Right atrium auricular region (tissue), 2 donors: ENCODE measurements at places on chromosomes 6 and 20. TPM values are rescaled to one million over a fixed set of nuclear protein-coding genes. Genes with fewer than 3 reads are reported as not detected.

ARMH2 gene
- total RNA-seq, result not detected

DNA sequence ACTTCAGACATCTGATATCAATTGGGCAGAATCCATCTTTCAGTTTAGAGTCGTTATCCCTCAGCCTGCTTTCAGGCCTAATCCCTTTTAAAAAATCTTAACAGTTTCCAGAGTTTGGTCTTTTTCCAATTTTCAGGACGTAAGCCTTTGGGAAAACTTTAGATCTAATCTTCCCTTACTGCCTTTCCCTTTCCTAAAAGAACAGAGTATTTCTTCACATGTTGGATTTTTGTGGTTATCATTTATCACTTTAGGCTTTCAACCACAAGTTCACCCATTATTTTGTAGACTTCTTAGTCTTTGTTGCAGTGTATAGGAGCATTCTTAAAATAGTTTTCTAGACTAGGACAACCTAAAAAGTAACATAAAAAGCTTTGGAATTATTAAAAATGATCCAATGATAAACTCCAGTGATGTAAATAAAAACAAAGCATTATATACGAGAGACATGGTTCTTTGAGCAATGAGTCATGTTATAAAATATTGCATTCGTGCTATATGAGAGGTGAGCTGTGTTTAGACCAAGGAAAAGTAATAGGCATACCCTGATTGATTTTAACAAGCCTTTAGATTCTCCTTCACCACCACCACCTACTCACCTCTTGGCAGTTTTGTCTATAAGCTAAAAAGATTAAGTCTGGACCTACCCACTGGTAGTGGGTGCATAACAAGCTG is 90.4 kb upstream of the MCHR2 start:
- DNase-seq, result no peak

PSMB9 gene
- total RNA-seq, result 10.9 TPM

TRIM38 gene
- 5.2 TPM for total RNA-seq

GRCh38 chr6:30824698-30825097 is 59.6 kb upstream of the DDR1 start:
- no peak for DNase-seq

LAMA4 gene
- 47.1 TPM for total RNA-seq

DNA sequence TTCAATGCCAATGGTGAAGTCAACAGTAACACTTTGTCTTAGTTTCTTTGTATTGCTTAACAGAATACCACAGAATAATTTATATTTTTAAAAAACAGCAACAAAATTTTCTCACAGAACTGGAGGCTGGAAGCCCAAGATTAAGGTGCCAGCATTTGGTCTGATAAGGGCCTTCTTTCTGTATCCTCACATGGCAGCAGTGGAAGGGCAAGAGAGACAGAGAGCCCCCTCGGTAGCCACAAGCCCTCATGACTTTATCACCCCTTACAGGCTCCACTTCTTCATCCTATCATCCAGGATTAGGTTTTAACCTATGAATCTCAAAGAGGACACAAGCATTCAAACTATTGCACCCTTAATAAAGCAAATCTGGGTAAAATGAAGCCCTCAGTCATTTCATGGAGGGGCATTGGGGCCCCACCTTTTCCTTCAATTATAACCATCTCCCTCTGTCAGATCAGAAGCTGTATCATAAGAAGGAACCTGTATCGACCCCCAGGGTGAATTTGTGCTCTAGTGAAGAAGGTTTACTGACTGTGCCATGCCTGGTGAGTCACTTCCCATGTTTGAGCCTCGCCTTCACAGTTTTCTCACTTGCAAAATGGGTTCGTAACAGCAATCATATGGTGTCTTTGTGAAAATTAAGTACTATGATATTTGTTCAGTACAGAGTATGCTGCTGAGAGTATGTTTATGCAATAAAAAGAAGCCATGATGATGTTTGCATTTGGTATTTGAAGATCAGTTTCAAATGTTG is 178.2 kb downstream of the LRFN2 start:
- DNase-seq, result no peak

ANGPT4 gene
- total RNA-seq, result not detected

PLEKHG1 gene
- total RNA-seq, result 10.6 TPM

CST5 gene
- total RNA-seq, result not detected

GRCh38 chr6:46368169-46368536 is 123.1 kb downstream of the RCAN2 start:
- no peak for DNase-seq

HLA-DPA1 gene
- 13.1 TPM for total RNA-seq

GRCh38 chr6:165717732-165718465 is 54.9 kb upstream of the PDE10A start:
- DNase-seq, result no peak

OPN5 gene
- total RNA-seq, result not detected

DNA sequence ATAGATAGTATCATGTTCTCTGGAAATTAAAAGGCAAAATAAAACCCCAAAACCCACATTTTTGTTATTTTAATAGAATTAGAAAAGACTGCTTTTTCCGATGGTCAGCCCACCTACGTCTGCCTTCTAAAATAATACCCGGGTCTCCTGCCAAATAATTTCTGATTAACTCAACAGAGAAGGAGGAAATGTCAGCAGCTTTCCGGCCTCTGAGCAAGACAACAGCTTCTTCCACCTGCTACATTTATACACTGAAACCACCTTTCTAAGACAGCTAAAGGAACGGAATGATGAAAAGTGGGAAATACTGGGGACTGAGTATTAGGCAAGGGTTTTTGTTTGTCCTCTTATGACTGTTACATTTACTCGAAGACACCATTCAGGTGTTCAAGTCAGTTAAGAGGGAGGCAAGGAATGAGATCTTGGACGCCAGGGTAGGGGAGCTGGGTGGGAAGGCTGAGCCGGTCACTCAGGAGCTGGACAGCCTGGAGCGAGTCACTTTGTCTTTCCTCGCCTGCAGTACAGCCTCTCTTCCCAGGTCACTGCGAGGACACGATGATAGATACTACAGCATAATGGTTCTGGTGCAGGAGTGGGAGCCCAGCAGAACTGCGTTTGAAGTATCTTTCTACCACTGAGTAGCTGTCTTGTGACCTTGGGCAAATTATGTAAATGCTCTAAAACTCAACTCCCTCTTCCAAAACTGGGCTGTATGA is 96.3 kb upstream of the QKI start:
- peak; percentile 55 for DNase-seq

DNA sequence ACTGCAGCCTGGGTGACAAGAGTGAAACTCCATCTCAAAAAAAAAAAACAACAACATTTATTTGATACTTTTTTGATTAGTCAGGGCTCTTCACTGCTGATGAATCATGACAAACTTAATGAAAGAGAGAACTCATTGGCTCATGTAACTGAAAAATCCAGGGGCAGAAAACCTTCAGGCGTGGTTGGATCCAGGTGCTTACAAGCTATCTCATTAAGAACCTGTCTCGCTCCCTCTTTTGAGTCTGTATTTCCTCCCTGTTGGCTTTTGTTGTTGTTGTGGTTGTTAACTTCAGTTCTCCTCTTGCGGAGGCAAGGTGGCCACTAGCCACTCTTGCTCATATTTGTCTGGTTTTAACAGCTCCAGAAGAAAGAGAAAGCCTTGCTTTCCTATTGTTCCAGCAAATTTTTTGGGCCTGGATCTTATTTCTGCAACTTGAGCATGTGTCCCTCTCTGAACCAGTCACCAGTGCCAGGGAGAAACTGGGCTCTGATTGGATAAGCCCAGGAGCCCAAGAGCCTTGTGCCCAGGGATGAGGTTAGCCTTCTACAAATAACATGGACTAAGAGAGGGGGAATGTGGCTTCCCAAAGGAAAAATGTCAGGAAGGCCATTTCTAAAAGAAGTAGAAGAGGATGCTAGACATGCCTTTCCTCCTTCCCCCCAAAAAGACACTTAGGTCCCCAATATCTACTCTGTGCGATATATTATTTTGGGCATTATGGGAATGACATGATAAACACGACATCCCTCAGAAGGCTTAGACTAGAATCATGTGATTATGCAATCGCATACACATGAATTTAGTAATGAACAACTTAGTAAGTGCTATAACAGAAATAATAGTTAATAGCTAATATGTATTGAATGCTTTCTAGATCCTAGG is 64.5 kb downstream of the PHACTR2 start:
- DNase-seq, result no peak

DNA sequence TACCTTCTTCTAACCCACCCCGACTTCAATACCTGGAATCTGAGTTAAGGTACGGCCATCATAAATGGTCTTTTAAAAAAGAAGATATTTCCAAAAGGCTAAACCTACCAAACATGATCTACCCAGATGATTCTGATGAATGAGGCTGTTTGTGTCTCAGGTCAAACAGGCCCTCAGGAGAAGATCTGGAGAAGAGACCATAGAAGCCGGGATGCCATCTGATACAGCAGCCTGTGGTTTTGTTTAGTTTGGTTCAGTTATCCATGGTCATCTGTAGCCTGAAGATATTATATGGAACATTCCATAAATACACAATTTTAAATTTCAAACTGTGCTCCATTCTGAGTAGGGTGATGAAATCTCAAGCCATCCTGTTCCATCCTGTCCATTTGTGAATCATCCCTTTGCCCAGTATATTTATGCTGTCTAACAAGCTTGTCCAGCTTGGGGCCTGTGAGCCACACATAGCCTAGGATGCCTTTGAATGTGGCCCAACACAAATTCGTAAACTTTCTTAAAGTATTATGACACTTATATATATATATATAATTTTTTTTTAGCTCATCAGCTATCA is 4.0 kb upstream of the CAP2 start:
- DNase-seq, result no peak

- DNase-seq, result no peak
These were observed 177.7 kb downstream of the SMOC2 start for GRCh38 chr6:168618546-168619315.

DNA sequence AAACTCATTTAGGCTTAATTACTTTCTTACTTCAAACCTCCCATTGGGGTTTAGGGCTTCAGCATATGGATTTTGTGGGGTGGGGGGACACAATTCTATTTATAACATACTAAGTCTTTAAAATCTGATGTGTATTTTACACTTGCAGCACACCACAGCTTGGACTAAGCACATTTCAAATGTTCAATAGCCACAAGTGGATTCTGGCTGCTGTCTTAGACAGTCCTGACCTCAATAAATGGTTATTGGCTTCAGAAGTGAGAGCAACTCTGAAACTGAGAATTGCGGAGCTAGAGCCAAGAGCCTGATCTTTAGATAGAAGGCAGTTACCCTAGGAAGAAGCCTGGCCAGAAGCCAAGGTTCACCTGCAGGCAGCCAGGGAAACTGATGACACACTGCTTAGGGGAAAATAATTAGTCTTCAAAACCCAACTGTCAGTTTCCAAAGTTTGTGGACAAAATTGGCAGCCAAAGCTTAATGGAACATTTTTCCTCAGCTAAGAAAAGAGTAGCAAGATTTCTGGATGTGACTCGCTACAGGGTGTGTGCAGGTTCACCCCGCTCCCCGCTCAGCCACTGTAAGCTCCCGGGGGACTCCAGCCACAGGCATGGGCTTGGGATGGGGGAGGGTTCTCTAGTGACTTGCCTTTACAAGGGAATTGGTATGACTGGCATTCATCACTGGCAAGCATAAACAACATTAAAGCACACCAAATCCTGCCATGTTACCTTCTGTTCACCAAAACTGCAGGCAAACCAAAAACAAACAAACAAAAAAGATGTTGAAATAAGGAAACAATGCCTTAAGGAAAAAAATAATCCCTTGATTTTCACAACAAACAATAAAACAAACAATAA is 219.8 kb downstream of the TFAP2A start:
- DNase-seq, result no peak

DNA sequence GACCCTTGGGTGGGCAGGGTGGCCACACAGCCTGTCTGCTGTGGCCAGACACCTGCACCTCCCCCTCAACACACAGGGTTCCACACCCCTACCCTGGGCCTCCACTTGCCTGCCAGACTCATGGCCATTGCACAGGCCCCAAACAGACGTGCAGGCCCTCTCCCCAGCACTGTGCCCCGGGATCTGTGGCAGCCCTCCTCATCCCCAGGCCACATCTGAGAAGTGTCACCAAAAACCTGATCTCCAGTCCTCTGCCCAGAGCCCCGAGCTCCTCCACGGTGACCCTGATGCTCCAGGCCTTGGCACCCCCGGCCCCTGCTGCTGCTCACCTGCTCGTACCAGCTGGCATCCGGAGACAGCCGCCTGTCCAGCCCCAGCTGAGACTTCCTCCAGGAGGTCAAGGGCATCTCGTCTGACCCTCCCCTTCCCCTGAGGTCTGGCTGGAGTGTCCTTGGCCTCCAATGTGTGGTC is 160.1 kb downstream of the DLL1 start:
- no peak for DNase-seq

- DNase-seq, result no peak
These were observed 5.9 kb upstream of the TUBB2B start for GRCh38 chr6:3233321-3233720.

PSORS1C1 gene
- 0.33 TPM for total RNA-seq

DNA sequence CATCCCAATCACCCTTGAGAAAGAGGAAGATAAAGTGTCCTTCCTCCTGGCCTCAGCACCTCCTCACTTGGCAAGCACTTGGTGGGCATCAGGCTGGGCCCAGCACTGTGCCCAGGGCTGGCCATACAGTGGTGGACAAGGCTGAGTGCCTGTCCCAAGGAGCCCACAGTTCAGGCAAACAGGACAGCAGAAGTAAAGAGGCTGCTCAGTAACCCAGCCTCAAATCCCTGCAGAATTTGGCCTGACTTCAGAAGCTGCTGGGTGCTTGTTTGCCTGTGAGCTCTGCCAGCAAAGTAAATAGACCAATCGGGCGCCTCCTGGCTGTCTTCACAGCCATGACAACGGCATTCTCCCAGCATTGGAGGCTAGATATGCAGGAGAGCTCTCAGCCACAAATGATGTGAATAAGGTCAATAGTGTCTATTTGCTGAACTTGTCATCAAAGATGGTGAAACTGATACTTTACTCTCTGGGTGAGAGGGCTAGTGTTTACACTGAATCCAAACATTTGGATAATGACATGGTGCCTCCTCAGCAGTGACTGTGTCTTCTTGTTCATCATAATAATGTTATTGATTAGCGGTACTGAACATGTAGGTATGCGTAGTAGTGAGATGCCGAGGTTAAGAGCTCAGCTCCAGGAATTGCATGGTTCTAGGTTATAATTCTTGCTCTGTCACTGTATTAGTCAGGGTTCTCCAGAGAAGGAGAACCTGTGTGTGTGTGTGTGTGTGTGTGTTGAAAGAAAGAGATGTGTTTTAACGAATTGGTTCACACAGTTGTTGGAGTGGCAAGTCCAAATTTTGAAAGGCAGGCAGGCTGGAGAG is 36.9 kb upstream of the FANCE start:
- peak; percentile 72 for DNase-seq

DNA sequence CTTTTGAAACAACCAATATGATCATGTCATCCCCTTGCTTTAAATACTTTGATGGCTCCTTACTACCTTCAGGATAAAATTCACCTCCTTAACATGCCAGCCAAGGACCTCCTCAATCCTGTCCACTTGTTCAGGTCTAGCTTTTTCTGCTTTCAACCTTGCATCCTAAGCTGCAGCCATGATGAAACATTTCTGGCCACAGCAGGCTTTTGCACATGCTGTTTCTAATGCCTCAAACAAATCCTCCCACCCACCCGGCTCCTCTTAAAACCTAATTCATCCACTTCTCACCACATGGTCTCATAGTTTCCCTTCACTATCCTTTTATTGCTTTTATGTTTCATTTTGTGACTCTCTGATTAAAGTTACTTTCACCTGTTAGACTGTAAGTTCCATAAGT is 124.6 kb downstream of the MYB start:
- no peak for DNase-seq

PNRC1 gene
- 201 TPM for total RNA-seq

- no peak for DNase-seq
These were observed 182.6 kb upstream of the NOX3 start for GRCh38 chr6:155638200-155638599.
